ENCODE measurements at places on chromosomes 3 and 15. TPM values are rescaled to one million over a fixed set of nuclear protein-coding genes. Genes with fewer than 3 reads are reported as not detected.
A peak's percentile ranks its signal among the peaks of the same experiment; 100 is the strongest.

- no peak for DNase-seq
- H3K36me3 ChIP-seq: no peaks in the 10 kb centered on the region
- H3K4me1 ChIP-seq: no peaks in the 10 kb centered on the region
- H3K27ac ChIP-seq: no peak overlapping the region
- H3K4me3 ChIP-seq: no peak overlapping the region
- no peaks in the 10 kb centered on the region for H3K27me3 ChIP-seq
Measured at GRCh38 chr3:72185549-72186399, 400.8 kb upstream of the PROK2 start.

GRCh38 chr3:127066635-127067034, 83.7 kb downstream of the PLXNA1 start:
- H3K27ac ChIP-seq: no peak overlapping the region
- peaks cover 5% of the 10 kb centered on the region for H3K27me3 ChIP-seq
- no peaks in the 10 kb centered on the region for H3K4me1 ChIP-seq
- no peak overlapping the region for H3K4me3 ChIP-seq

DNA sequence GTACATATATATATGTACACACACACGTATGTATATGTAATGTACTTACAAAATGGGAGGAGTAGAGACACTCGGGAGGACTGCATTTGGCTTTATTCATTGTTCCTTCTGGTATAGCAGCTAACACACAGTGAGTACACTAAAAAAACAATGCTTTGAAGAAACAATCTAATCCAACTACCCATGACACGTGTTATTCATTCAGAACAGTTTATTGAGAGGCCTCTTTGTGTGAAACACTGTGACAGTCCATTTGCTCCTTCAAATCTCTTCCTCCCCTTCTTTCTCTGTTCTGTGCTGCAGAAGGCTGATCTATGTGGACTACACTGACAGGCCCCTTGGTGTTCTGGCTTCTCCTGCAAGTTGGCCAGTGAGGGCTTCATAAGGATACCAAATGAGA, 1075.9 kb upstream of the CFAP20DC start:
- no peak for DNase-seq
- no peaks in the 10 kb centered on the region for H3K27me3 ChIP-seq
- no peaks in the 10 kb centered on the region for H3K4me1 ChIP-seq
- no peak overlapping the region for H3K4me3 ChIP-seq
- H3K36me3 ChIP-seq: no peaks in the 10 kb centered on the region

- H3K4me3 ChIP-seq: no peak overlapping the region
- H3K4me1 ChIP-seq: no peaks in the 10 kb centered on the region
- H3K36me3 ChIP-seq: no peaks in the 10 kb centered on the region
- DNase-seq: no peak
- H3K27ac ChIP-seq: no peak overlapping the region
Measured at GRCh38 chr3:191158815-191159214, 40.2 kb upstream of the OSTN start.

GRCh38 chr3:189099031-189099471, 72.7 kb upstream of the TPRG1 start:
- no peak overlapping the region for H3K4me3 ChIP-seq
- H3K36me3 ChIP-seq: no peaks in the 10 kb centered on the region

The PLIN1 gene
- 0.11 TPM for total RNA-seq

DNA sequence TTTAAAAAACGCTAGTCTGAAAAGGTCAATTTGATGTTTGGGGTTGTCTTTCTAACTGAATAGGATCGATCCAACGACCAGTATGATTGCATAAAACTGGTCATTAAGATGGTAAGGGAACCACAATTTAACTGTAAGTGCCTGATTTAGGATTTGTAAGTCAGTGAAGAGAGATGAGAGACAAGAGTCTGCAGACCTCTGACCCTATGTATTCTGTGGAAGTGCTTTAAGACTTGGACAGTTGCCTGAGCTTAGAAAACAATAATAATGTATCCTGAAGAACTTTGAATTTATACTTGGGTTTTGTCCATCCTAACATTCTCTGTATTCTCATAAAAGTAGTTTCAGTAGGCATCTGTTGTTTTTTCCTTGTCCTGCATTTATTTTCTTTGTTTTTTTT, 221.4 kb upstream of the SUCLG2 start:
- H3K4me1 ChIP-seq: no peaks in the 10 kb centered on the region
- H3K27ac ChIP-seq: no peak overlapping the region
- DNase-seq: no peak

GRCh38 chr3:74273091-74273490, 341.4 kb downstream of the CNTN3 start:
- no peak overlapping the region for H3K27ac ChIP-seq
- H3K27me3 ChIP-seq: no peaks in the 10 kb centered on the region
- H3K36me3 ChIP-seq: no peaks in the 10 kb centered on the region
- DNase-seq: no peak
- peaks cover 10% of the 10 kb centered on the region for H3K4me1 ChIP-seq

The RAB6B gene
- 2.2 TPM for total RNA-seq

The RLBP1 gene
- not detected for total RNA-seq

GRCh38 chr3:184325715-184326369, 11.4 kb downstream of the EIF4G1 start:
- peaks cover 98% of the 10 kb centered on the region for H3K36me3 ChIP-seq
- no peaks in the 10 kb centered on the region for H3K27me3 ChIP-seq
- no peaks in the 10 kb centered on the region for H3K4me1 ChIP-seq
- no peak overlapping the region for H3K4me3 ChIP-seq

- peak; percentile 20 for DNase-seq
- H3K4me1 ChIP-seq: no peaks in the 10 kb centered on the region
- no peak overlapping the region for H3K27ac ChIP-seq
- H3K36me3 ChIP-seq: no peaks in the 10 kb centered on the region
Measured at GRCh38 chr15:69497076-69497475, 44.5 kb downstream of the RPLP1 start.

DNA sequence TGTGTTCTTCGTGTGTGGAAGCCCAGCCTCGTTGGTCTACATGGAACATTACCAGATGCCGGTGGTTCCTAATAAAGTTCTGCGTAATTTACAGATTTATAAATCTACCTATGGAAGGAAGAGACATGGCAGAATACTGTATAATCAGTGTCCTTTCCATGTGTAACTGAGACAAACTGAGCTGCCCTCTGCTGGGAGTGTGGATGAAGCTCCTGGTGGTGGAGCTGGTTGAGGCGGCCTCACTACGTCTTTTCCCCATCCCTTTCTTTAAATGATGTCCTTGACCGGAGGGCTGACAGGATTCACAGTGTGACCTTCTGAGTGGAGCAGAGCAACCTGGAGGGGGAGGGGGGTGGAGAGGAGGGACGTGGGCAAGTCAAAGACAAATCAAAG, 267.0 kb upstream of the CHRM5 start:
- no peaks in the 10 kb centered on the region for H3K4me1 ChIP-seq
- no peak overlapping the region for H3K27ac ChIP-seq
- peak; percentile 62 for DNase-seq
- H3K27me3 ChIP-seq: no peaks in the 10 kb centered on the region
- H3K4me3 ChIP-seq: no peak overlapping the region
- no peaks in the 10 kb centered on the region for H3K36me3 ChIP-seq

DNA sequence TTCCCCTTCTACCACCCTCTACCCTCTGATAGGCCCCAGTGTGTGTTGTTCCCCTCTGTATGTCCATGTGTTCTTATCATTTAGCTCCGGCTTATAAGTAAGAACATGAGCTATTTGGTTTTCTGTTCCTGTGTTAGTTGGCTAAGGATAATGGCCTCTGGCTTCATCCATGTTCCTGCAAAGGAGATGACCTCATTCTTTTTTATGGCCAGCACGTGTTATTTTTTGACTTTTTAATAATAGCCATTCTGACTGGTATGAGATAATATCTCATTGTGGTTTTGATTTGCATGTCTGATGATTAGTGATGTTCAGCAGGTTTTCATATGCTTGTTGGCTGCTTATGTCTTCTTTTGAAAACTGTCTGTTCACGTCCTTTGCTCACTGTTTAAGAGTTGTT, 63.1 kb upstream of the NPHP3 start:
- no peak overlapping the region for H3K4me3 ChIP-seq
- DNase-seq: no peak
- H3K36me3 ChIP-seq: no peaks in the 10 kb centered on the region
- H3K4me1 ChIP-seq: no peaks in the 10 kb centered on the region
- H3K27ac ChIP-seq: no peak overlapping the region
- no peaks in the 10 kb centered on the region for H3K27me3 ChIP-seq

DNA sequence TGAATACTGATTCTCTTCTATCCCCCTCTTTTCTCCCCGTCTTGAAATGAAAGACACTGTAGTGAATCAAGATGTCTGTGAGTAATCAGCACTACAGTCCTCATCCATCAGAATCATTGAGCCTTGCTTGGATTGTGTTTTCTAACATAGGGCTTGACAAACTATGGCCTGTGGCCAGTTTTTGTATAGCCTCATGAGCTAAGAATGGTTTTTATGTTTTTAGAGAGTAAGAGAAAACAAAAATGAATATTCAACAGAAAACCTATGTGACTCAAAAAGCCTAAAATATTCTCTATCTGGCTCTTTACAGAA, 55.2 kb downstream of the PPM1L start:
- no peaks in the 10 kb centered on the region for H3K36me3 ChIP-seq
- no peak for DNase-seq
- H3K27me3 ChIP-seq: peaks cover 6% of the 10 kb centered on the region

GRCh38 chr15:38545179-38545578, 19.4 kb downstream of the RASGRP1 start:
- no peaks in the 10 kb centered on the region for H3K36me3 ChIP-seq
- DNase-seq: no peak
- H3K4me1 ChIP-seq: no peaks in the 10 kb centered on the region
- no peak overlapping the region for H3K4me3 ChIP-seq

- H3K4me1 ChIP-seq: no peaks in the 10 kb centered on the region
- no peak overlapping the region for H3K4me3 ChIP-seq
- no peak for DNase-seq
- H3K36me3 ChIP-seq: no peaks in the 10 kb centered on the region
Measured at GRCh38 chr3:73215281-73215680, 153.8 kb downstream of the EBLN2 start.

DNA sequence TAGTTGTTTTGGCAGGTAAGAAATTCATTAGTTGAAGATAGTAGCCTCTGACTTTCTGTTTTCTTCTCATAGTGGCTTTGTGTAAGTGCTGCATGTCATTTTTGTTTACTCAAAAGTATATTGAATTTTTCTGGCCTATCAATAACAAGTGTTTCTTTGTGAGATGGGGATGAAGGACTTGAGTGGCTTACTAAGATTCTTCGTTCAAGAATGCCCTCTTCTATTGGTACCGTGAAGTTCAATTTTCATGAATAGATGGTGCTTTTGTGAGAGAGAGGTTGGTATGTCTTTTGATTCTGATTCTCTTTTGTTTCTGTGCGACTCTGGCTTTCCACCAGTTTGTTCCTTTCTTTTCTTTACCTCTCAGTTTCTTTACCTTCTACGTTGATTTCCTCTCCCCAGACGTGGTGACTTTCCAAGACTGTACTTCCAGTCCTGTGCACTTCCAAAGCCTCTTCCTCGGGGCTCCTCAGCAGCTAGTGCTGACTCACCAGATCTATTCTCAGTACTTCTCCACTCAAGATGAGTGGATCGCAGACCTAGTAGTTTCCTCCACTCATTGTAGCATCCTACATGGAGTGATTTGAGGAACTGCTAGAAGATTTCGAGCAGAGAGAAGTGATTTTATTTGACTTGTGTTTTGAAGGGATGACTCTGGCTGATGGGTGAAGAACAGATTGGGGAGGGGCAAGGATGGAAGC, 82.0 kb upstream of the EPHB3 start:
- H3K4me1 ChIP-seq: no peaks in the 10 kb centered on the region
- no peak overlapping the region for H3K4me3 ChIP-seq
- no peaks in the 10 kb centered on the region for H3K36me3 ChIP-seq
- H3K27me3 ChIP-seq: peaks cover 4% of the 10 kb centered on the region

DNA sequence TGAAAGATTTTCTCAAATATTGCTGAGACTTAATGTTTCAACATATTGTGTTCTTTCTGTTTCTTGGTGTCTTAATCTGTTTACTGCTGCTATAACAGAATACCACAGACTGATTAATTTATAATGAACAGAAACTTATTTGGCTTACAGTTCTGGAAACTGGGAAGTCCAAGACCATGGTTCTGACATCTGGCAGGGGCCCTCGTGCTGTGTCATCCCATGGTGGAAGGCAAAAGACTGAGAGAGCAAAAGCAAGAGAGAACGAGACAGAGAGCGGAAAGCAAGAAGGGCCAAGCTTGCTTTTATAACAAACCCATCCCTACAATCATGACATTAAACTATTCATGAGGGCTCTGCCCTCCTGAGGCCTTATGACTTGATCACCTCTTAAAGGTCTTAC, 88.7 kb downstream of the ARNT2 start:
- DNase-seq: no peak
- H3K4me3 ChIP-seq: no peak overlapping the region
- H3K27ac ChIP-seq: no peak overlapping the region
- H3K27me3 ChIP-seq: no peaks in the 10 kb centered on the region
- peaks cover 6% of the 10 kb centered on the region for H3K4me1 ChIP-seq

DNA sequence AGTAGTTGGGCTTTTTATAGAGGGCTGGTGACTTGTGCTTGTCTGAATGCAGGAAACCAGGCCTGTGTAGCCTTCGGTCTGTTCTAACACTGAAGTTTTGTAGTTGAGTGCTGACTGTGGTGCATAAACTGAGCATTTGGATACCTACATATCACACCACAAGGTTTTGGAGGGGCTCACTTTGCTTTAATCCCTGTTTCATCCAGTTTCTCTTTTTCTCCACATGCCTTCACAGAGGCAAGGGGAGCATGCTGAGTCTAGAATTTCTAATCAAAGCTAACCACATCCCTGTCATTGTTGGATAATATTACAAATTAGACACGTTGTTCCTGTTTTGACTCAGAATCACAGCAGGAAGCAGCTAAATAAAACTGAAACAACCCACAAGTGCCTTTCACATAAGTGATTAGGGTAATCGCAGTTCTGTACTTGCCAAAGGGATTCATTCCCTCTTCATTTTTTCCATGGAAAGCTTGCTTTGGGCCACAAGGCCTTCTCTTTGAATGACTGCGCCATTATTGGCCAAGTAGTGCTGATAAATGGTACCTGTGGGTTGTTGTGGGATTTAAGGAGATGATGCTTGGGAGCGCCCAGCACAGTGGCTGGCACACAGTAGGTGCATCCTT, 48.9 kb downstream of the TGFBR2 start:
- H3K27me3 ChIP-seq: no peaks in the 10 kb centered on the region
- peaks cover 9% of the 10 kb centered on the region for H3K4me1 ChIP-seq
- H3K36me3 ChIP-seq: peaks cover 64% of the 10 kb centered on the region
- H3K27ac ChIP-seq: no peak overlapping the region
- DNase-seq: no peak

The IL16 gene
- 0.24 TPM for total RNA-seq

GRCh38 chr3:46495901-46496456, 1.8 kb upstream of the RTP3 start:
- DNase-seq: no peak
- H3K27ac ChIP-seq: no peak overlapping the region
- no peaks in the 10 kb centered on the region for H3K36me3 ChIP-seq
- H3K4me1 ChIP-seq: no peaks in the 10 kb centered on the region
- H3K4me3 ChIP-seq: no peak overlapping the region
- H3K27me3 ChIP-seq: no peaks in the 10 kb centered on the region

- no peaks in the 10 kb centered on the region for H3K4me1 ChIP-seq
- H3K36me3 ChIP-seq: peaks cover 43% of the 10 kb centered on the region
- no peak for DNase-seq
- H3K4me3 ChIP-seq: no peak overlapping the region
- no peaks in the 10 kb centered on the region for H3K27me3 ChIP-seq
Measured at GRCh38 chr15:90959894-90960293, 5.2 kb downstream of the RCCD1 start.

GRCh38 chr3:120177707-120178306, 83.6 kb upstream of the GSK3B start:
- no peak overlapping the region for H3K4me3 ChIP-seq
- H3K4me1 ChIP-seq: no peaks in the 10 kb centered on the region
- no peak overlapping the region for H3K27ac ChIP-seq
- no peaks in the 10 kb centered on the region for H3K27me3 ChIP-seq
- H3K36me3 ChIP-seq: no peaks in the 10 kb centered on the region

The SLC9C1 gene
- total RNA-seq: 0.66 TPM

All from endodermal cell (in vitro differentiated cells).